Spleen (tissue), 13 donors: ENCODE measurements at places on chromosomes 2 and 18. TPM values are rescaled to one million over a fixed set of nuclear protein-coding genes. Genes with fewer than 3 reads are reported as not detected.

DNA sequence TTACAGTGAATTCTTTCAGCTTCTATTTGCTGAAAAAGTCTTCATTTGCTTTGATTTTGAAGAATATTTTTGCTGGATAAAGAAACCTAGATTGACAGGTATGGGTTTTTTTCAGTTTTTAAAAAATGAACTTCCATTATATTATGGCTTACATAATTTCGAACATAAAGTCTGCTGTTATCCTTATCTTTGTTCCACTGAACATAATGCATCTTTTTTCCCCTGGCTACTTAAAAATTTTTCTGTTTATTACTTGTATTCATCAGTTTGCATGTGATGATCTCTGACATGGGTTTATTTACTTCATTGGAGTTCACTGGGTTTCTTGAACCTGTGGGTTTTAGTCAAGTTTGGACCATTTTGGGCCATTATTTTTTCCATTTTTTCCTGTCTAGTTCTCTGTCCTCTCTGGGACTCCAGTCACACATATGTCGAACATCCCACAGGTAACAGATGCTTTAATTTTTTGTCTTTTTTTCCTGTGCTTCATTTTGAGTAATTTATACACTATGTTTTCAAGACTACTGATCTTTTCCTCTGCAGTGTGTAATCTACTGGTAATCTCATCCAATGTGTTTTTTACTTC lies 33.1 kb downstream of the SEC11C start:
- H3K27me3 ChIP-seq = no peaks in the 10 kb centered on the region
- no peak for DNase-seq
- H3K4me1 ChIP-seq = no peaks in the 10 kb centered on the region
- no peaks in the 10 kb centered on the region for H3K36me3 ChIP-seq
- no peak overlapping the region for H3K4me3 ChIP-seq
- H3K27ac ChIP-seq = no peak overlapping the region

The FAM110C gene
- 2.2 TPM for total RNA-seq

DNA sequence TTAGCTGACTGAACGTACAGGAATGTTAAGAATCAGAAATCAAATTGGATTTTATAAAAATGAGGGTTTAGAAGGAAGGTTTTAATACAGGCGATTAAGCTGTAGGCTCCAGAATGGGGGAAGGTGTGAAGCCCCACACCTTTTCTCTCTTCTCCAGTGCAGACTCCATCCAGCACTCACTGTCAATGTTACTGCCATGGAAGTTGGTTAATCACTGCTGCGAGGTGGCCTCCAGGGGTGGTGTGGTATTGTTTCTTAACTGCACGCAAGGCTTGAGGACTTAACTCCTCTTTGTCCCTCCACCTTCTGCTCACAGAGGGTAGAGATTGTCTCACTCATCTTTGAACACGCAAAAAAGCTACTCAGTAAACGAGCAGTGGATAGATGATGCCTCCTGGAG lies 26.9 kb upstream of the YWHAQ start:
- H3K27ac ChIP-seq = no peak overlapping the region
- no peaks in the 10 kb centered on the region for H3K27me3 ChIP-seq
- H3K4me3 ChIP-seq = no peak overlapping the region
- H3K36me3 ChIP-seq = no peaks in the 10 kb centered on the region

The OTOS gene
- total RNA-seq = not detected

The KCNE4 gene
- total RNA-seq = 3.4 TPM

The ANKRD53 gene
- total RNA-seq = not detected

DNA sequence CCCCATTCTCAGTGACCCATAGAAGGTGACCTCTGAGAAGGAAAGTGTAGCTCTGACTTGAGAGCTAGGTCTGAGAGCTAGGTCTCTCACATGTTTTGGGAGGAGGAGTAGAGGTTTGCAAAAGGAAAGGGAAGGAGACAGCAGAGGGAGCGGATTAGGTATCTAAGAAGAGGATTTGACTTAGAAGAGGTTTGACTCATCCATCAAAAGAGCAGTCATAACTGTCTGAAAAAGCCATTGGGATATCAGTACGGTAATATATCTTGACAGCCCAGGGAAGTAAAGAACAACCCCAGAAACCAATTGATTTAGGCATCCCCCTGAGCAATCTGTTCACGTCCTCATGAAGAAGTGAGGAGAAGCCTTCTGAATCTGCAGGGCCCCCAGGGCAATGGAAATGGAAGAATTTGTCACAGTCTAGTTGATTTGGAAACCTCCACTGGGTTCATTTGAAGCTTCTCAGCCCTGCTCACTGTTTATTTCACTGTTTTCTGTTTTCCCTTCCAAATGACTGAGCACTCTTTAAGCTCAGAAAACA lies 19.3 kb downstream of the OXER1 start:
- no peak overlapping the region for H3K27ac ChIP-seq
- no peak overlapping the region for H3K4me3 ChIP-seq
- no peaks in the 10 kb centered on the region for H3K4me1 ChIP-seq
- no peak for DNase-seq
- no peaks in the 10 kb centered on the region for H3K27me3 ChIP-seq

The C2orf74 gene
- total RNA-seq = 19.4 TPM

DNA sequence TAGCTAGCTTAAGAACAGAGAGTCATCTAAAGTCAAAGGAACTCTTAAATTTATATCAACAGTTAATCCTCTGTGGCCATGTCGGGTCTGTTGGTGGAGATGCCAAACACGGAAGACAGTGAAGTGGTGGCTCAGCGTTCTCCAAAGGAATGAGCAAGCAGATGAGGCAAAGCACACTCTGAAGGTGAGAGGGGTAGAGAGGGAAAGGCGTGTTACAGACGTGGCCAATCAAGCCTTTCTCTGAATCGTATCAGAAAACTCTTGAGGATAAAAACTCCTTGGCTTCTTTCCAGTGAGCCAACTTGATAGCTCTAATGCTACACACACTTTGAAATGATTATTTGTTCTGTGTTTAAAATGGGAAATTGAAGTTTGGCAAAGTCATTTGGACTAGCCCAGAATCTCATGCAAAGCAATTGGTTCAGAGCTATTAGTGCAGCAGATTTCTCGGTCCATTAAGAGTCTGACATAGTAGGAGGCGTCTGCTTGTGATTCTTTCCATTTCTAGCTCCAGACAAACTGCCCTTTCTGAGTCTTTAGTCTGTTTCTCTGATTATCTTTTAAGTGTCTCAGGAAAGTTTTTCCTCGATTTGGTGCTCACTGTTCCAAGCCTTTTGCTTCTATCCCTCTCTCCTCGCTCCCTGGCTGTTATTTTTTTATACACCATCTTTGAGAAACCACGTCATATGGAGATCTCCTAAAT lies 57.5 kb upstream of the CPO start:
- H3K27ac ChIP-seq = no peak overlapping the region
- no peaks in the 10 kb centered on the region for H3K4me1 ChIP-seq
- DNase-seq = no peak
- H3K27me3 ChIP-seq = no peaks in the 10 kb centered on the region
- H3K36me3 ChIP-seq = no peaks in the 10 kb centered on the region

The STK36 gene
- total RNA-seq = 21.8 TPM

DNA sequence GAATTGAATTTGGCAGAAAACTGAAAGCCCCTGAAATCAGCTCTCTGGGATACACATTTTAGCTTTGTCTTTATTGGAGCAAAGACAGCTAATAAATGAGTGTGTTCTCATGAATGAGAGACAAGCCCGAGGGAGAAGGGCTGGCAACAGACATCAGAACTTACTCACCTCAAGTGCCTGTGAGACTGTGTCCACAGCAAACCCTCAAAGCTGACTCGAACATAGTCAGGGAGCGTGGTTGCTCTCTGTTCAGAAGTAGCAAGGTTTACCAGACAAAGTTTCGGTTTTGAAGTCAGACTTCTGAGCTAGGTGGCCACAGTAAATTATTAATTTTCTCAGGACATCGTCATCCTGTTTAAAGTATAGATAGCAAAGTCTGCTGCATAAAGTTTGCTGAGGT lies 207.9 kb downstream of the CMPK2 start:
- H3K27ac ChIP-seq = no peak overlapping the region
- no peak overlapping the region for H3K4me3 ChIP-seq
- no peaks in the 10 kb centered on the region for H3K36me3 ChIP-seq
- no peaks in the 10 kb centered on the region for H3K27me3 ChIP-seq
- no peak for DNase-seq

- H3K4me1 ChIP-seq = no peaks in the 10 kb centered on the region
- H3K36me3 ChIP-seq = no peaks in the 10 kb centered on the region
- no peak overlapping the region for H3K4me3 ChIP-seq
- H3K27me3 ChIP-seq = peaks cover 6% of the 10 kb centered on the region
- DNase-seq = no peak
Measured at GRCh38 chr2:45626387-45627221, 15.5 kb upstream of the SRBD1 start.

DNA sequence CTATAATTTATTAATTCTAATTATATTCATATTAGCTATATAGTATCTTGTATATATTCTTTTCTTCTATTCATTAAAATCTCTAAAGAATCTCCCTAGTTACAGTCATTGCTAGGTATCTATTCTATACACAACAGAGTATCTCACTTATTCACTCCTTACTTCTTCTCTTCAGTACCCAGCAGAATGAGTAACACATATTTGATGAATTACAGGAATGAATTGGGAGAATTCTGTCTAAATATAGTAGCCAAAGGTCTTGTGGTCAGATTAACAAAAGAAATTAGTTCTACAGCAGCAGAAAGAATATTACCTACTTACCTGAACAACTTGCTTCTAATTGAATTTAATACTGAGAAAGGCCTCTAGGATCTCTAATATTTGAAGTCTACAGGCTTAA lies 758.0 kb upstream of the ZEB2 start:
- H3K27me3 ChIP-seq = no peaks in the 10 kb centered on the region
- no peaks in the 10 kb centered on the region for H3K4me1 ChIP-seq
- H3K36me3 ChIP-seq = no peaks in the 10 kb centered on the region
- no peak overlapping the region for H3K27ac ChIP-seq
- DNase-seq = no peak
- no peak overlapping the region for H3K4me3 ChIP-seq

The APCDD1 gene
- 5.4 TPM for total RNA-seq
